Urinary bladder (tissue), 4 donors: ENCODE measurements at places on chromosomes 12 and 14. TPM values are rescaled to one million over a fixed set of nuclear protein-coding genes. Genes with fewer than 3 reads are reported as not detected.

EGLN3 gene
- total RNA-seq, result 54.6 TPM

DACT1 gene
- 83.9 TPM for total RNA-seq

KRT3 gene
- not detected for total RNA-seq

ARHGEF25 gene
- 64.1 TPM for total RNA-seq

UNC79 gene
- total RNA-seq, result 1.1 TPM

LIMA1 gene
- total RNA-seq, result 137 TPM

TC2N gene
- 46.8 TPM for total RNA-seq

SPX gene
- 0.95 TPM for total RNA-seq

KCNK10 gene
- total RNA-seq, result 1.1 TPM

ANO2 gene
- 8.8 TPM for total RNA-seq

CRIP2 gene
- 53.7 TPM for total RNA-seq

PKP2 gene
- 9.7 TPM for total RNA-seq

WASHC4 gene
- total RNA-seq, result 209 TPM

SDR9C7 gene
- total RNA-seq, result not detected

HOXC12 gene
- total RNA-seq, result not detected

PTGER2 gene
- 4.8 TPM for total RNA-seq

FBXO21 gene
- total RNA-seq, result 70.7 TPM

PTPRB gene
- total RNA-seq, result 42.2 TPM

COX8C gene
- total RNA-seq, result not detected

SERPINA12 gene
- total RNA-seq, result not detected

FKBP3 gene
- total RNA-seq, result 53.9 TPM

RIMKLB gene
- total RNA-seq, result 99.1 TPM

TMPRSS12 gene
- total RNA-seq, result not detected

KLHL33 gene
- 0.69 TPM for total RNA-seq

RASSF9 gene
- 10.4 TPM for total RNA-seq
